ENCODE measurements at places on chromosomes 12 and 14.

- no peak for DNase-seq
Observed at GRCh38 chr12:124457287-124458219, 109.9 kb downstream of the NCOR2 start.

GRCh38 chr14:24095271-24096068 lies 1.4 kb downstream of the PCK2 start:
- DNase-seq, result peak; percentile 75

- no peak for DNase-seq
Observed at GRCh38 chr14:82999802-83000201, 1466.1 kb upstream of the SEL1L start.

DNA sequence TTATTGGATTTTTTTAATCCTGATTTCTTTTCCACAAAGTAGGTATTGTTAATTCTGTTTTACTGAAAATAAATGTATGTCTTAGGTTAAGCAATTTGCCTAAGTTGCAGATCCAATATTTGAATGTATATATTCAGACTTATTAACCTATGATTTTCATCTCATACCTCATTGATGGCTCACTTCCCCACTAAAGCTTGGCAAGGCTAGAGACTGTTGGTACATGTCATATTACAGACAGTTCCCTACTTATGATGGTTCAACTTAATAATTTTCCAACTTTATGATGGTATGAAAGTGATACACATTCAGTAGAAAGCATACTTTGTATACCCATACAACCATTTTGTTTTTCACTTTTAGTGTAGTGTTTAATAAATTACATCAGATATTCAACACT lies 33.2 kb upstream of the KCNH3 start:
- DNase-seq, result no peak

DNA sequence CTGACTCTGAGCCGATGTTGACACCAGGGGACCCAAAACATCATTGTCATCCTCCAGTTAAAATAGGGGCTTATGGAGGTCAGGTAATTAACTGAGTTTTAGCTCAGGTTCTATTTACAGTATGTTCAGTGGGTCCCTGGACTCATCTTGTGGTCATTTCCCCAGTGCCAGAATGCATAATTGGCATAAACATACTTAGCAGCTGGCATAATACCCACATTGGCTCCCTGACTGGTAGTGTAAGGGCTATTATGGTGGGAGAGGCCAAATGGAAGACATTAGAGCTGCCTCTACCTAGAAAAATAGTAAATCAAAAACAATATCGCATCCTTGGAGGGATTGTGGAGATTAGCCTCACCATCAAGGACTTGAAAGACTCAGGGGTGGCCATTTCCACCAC lies 350.9 kb downstream of the C12orf75 start:
- no peak for DNase-seq

All from NCI-H146 (cell line).